ENCODE measurements at places on chromosomes 12 and 14.

DNA sequence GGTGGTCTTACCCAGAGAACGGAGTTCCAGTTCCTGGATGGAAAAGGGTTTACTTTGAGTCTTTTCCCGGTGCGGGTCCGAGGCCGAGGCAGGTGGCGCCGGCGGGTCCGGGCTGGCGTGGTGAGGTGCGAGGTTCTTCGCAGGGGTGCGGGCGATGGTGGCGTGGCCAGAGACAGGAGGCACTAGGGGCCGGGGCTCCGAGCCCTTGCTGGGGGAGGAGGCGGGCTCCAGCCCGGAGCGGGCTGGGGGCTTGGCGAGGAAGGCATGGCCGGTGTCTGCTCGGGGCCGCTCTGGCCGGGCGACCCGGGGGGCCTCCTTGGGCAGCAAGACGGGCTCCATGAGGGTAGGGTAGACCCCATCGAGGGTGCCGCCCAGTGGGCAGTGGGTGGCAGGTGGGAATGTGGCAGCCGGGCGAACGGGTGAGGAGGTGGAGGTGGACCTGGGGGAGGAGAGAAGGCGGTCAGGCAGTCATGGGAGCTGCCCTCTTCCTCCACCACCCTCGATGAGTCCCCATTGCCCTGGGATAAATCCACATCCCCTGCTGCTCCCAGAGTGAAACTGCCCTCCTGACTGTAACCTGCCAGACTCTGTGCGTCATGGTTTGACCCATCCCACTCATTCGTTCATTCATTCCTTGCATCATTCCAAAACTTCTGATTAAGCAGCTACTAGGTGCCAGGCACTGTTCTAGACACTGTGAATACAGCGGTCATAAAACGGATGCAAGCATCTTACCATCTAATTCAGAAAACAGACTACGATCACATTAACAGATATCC, 42.0 kb downstream of the RFLNA start:
- no peak for DNase-seq

DNA sequence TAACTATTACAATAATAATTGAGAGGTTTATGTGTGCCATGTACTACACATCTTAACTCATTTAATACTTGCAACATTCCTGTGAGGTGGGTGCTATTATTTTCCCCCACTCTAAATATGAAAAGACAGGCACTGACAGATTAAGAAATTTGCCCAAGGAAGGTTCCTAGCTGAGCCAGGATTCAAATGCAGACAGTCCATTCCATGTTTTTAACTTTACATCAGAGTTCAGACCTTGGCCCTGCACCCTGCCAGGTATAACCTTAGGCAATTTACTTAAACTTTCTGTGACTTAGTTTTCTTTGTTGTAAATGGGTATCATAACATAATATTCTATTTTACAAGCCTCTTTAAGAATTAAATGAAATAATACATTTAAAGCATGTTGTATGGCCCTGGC, 26.6 kb downstream of the RDH12 start:
- no peak for DNase-seq

DNA sequence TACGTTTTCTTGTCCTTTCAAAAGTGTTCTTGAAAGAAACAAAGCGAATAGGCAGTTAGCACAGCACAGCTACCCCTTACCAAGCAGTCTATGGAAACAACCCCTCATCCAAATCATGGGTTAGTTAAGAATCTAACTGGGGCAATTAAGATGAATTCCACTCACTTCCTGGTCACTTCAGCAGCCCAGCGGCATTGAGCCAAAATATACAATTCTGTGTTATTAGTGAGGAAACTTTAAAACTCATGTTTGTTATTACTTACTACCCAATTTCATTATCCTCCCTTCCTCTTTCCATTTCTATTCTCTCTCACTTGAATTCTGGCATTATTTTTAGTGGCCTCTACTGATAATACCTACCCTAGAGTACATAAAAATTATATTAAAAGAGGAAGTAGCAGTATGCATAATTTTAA, 121.4 kb downstream of the PPHLN1 start:
- DNase-seq, result no peak

- peak; percentile 67 for DNase-seq
Measured at GRCh38 chr12:109625131-109625559, 51.6 kb downstream of the MVK start.

- no peak for DNase-seq
Measured at GRCh38 chr12:72075401-72075800, 136.8 kb downstream of the TPH2 start.

GRCh38 chr12:27900920-27901879, 71.3 kb downstream of the PTHLH start:
- no peak for DNase-seq

- DNase-seq, result no peak
Measured at GRCh38 chr14:76752744-76753143, 8.5 kb upstream of the VASH1 start.

Data from BE2C (cell line).